ENCODE measurements at places on chromosomes 1 and 21.
A peak's percentile ranks its signal among the peaks of the same experiment; 100 is the strongest.

DNA sequence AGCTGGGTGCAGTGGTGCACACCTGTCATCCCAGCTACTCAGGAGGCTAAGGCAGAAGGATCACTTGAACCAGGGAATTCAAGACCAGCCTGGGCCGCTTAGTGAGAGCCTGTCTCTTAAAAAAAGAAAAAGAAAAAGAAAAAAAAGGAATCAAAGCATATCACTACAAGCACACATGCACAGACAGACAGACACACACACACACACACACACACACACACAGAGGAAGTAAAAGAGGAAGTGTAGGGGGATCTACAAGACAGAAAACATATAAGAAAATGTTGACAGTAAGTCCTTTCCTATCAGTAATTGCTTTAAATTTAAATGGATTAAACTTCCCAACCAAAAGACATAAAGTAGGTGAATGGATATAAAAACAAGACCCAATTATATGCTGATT, 180.3 kb downstream of the FAF1 start:
- DNase-seq = no peak

- DNase-seq = no peak
Observed at GRCh38 chr1:230204842-230205241, 137.8 kb downstream of the GALNT2 start.

DNA sequence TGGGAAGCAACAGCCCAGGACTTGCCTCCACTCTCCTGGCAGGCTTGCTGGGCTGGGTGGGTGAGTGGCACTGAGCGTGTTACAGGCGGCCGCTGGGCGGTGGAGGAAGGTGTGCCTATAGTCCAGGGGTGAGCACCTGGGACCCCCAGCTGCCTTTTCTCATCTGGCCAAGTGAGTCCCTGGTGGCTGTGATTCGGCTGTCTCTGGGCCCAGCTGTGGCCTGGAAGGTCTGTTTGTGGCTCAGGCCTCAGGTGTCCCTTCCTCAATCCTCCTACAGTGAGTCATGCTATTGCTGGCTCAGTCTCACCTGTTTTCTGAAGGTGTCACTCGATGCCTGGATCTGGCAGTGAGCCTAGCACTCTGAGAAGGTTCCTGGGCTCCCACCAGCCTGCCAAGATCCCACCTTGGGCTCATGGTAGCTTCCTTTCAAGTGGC, 564.2 kb downstream of the PTPRU start:
- DNase-seq = no peak

GRCh38 chr1:205936846-205937586, 6.2 kb downstream of the SLC26A9 start:
- DNase-seq = peak; percentile 91

GRCh38 chr1:10649517-10650201, 146.8 kb downstream of the CASZ1 start:
- DNase-seq = no peak

- DNase-seq = peak; percentile 70
Observed at GRCh38 chr1:176559878-176560277, 96.9 kb downstream of the PAPPA2 start.

DNA sequence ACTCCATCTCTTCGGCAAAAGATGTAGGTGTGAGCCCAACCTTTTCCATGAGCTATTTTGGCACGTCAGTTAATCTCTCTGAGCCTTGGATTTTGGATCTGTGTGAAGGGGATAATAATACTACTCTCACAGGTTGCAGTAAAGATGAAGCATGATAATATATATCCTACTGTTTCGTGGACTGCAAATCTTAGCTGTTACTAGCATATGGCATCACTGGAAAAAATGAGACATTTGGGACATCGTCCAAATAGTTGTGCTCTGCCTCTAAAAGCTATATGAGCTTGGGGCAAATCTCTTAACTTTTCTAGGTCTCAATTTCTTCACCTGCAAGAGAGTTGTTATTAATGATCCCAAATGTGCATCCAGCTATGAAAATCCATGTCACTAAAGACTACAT, 147.4 kb upstream of the ZRANB2 start:
- no peak for DNase-seq

GRCh38 chr1:244394826-244395765, 56.6 kb downstream of the ADSS2 start:
- no peak for DNase-seq

DNA sequence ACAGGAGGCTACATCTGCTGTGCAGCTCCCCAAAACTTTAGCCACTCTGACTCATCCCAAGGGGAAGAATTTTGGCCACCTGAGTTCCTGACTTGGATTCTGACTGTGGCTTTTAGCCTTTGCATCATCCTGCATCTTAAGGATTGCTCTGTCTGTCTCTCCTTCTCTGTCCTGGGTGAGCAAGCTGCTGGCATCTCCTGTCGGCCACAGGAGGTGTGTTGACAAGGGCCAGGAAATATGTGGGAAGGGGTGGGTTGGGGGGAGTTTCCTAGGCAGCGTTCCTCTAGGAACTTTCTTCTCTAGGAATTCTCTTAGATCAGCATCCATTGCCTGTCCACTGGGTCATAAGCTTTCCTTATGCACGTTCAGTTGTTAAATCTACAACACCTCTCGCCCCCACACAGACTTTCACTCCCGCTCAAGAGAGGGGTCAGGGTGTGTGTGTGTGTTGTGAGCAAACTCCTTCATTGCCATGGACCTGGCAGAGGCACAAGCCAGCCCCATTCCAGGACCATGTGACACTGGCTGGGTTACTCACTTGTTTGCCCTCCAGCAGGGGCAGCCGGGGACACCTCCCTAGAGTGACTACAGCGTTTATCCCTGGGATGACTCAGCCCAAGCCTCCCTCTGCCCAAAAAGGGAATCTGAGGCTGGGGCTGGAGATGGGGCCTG, 145.0 kb upstream of the DUSP10 start:
- DNase-seq = peak; percentile 96

DNA sequence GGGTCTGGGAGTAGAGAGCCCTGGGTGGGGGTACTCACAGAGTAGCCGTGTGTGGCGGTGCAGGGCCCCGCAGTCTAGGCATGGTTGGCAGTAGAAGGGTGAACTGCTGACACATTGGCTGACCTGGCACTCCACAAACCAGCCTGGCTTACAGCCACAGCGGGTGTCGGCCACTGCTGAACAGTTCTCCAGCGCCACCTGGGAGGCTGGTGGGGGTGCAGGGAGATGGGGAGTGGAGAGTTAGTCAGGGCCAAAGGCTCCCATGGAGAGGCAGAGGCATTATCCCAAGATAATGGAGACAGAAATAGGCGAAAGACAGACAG, 1.5 kb downstream of the TNFRSF25 start:
- no peak for DNase-seq

DNA sequence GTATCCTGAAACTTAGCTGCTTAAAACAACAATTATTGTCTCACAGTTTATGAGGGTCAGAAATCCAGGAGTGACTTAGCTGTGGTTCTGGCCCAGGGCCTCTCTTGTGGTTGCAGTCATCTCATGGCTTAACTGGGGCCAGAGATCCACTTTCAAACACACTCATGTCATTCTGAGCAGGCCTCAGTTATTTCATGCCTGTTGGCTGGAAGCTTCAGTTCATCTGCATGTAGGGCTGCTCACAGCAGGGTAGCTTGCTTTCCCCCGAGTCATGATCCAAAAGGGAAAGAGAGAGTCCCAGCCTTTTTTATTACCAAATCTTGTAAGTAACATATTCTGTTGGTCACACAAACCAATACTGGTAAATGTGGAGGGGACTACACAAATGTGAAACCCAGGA, 96.6 kb upstream of the B3GALT2 start:
- DNase-seq = peak; percentile 41

- no peak for DNase-seq
Observed at GRCh38 chr1:33380811-33381210, 50.1 kb downstream of the PHC2 start.

DNA sequence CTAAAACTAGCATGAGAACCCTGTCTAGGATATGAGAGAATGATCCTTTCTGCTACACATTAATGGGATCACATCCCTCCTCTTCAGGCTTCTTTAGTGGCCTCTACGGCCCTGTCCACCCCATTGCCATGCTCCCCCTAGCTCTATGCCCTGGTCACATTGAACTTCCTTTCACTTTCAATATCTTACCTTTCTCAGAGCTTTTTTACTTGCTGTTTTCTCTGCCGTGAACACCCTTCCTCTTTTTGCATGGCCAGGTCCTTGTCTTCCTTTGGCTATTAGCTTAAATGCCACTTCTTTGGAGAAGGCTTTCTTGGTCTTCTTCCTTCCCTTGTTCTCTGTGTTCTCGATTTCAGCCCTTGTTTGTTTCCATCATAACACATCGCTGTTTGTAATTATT, 97.4 kb downstream of the GIPC2 start:
- DNase-seq = no peak

DNA sequence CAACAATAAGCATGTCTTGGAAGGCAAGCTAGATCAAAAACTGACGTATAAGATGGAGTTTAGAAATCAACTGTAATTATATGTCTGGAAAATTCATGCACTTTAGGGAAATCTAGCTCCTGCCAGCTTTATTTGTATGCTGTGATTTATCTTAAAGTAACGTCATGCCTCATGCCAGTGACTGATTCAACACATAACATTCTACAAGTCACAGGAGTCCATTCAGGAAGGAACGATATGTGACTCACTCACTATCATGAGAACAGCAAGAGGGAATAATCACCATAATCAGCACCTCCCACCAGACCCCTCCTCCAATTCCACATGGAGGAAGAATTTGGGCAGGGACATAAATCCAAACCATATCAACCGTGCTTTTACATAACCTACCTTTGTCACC, 682.4 kb upstream of the ADAMTS5 start:
- peak; percentile 96 for DNase-seq

GRCh38 chr1:56545711-56546110, 33.7 kb downstream of the PLPP3 start:
- DNase-seq = no peak

GRCh38 chr1:114979278-114979891, 50.2 kb upstream of the TSHB start:
- DNase-seq = peak; percentile 45

GRCh38 chr1:177309880-177310279, 139.1 kb downstream of the BRINP2 start:
- no peak for DNase-seq

GRCh38 chr1:196517193-196517592, 91.0 kb downstream of the KCNT2 start:
- DNase-seq = no peak

GRCh38 chr1:104132382-104132973, 382.8 kb downstream of the AMY1C start:
- DNase-seq = peak; percentile 22

GRCh38 chr1:12654657-12655056, 10.8 kb downstream of the AADACL4 start:
- no peak for DNase-seq

GRCh38 chr1:169690489-169690888, 20.9 kb downstream of the SELL start:
- no peak for DNase-seq

DNA sequence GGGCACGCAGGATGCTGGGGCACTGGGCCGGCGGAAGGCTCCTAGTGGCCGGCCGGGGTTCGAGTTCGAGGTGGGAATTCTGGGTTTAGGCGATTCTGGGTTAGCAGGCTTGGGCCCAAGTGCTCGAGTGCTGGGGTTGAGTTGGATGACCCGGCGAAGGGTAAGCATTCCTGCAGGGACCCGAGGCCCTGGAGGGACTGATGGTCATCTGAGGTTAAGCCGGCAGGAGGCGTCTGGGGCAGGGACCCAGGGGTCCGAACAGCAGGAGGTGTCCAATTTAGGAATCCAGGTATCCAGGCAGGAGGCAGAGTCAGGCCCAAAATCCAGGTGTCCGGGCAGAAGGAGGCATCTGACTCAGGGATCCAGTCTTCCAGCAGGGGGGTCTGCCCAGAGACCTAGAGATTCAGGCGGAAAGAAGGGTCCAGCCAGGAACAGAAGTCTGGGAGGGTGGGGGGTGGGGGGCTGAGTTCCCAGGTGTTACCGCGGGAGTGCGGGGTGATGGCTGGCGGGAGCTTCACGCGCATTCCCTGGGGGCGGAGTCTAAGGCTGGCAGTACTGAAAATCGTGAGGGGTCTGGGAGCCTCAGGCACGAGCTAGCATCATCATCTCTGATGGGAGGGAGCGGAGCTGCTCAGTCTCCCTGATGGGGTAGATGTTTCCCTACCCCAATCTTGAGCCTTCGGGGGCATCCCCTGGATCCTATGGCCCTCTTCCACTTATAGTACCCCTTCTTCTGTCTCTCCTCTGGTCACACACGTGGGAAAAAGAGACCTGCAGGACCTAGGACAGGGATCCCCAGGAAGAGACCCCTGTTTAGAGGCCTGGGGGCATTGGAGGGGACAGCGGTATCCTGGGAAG, 585 bp downstream of the GPR3 start:
- peak; percentile 21 for DNase-seq

- DNase-seq = no peak
Observed at GRCh38 chr1:242728696-242729095, 204.2 kb upstream of the PLD5 start.

DNA sequence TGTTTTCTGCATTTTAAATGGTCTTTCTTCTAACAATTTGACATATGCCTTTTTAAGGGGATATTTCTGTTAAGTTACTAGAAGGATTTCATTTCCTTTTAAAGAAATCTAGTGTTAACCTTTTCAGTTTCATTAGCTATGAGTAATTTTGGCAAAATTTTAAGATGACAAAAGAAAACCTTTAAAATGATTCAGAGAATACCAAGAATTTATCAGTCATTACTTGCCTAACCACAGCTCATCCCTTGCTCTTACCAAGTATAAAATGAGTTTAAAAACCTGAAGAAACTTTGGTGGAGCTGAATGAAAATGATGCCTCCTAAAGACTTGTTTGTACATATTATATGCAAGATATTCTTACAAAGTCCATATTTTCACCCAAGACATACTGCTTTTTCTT, 101.7 kb downstream of the NEK7 start:
- DNase-seq = peak; percentile 93

Measured in fibroblast of skin of back (primary cell).